ENCODE measurements at places on chromosomes 3 and 15.

DNA sequence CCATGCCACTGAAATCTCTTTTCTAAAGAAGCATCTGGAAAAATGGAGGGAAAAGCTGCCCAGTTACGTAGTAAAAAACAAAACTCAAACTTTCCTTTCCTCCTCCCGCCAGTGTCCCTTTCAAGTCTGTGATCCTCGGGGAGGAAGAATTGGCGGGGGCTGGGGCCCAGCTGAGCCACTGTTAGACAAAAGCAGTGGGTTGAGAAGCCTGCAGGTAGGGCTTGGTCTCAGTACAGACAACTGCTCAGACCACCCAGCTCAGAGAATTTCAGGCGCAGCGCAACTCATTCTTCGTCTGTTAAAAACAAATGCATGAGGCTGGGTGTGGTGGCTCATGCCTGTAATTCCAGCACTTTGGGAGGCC, 117.1 kb downstream of the MYLK start:
- DNase-seq: no peak

DNA sequence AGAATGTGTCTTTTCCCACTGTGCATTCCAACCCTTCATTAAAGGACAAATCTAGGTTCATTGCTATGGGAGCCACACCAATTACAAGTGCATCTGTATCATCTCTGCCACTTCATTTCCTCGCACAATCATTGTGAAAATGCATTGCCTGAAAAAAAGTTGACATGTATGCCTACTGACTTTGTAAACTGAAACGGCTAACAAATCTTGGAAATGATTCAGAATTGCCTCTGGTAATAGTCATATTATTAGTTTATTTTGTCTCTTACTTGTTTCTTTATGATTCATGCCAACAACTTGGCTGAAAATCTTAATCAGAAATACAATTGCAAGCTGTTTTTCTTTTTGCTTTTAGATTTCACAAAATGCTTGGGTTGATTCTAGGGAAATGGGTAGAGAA, 497.1 kb downstream of the ZIC1 start:
- DNase-seq: no peak

GRCh38 chr15:81723701-81724100, 322.1 kb downstream of the MEX3B start:
- no peak for DNase-seq

DNA sequence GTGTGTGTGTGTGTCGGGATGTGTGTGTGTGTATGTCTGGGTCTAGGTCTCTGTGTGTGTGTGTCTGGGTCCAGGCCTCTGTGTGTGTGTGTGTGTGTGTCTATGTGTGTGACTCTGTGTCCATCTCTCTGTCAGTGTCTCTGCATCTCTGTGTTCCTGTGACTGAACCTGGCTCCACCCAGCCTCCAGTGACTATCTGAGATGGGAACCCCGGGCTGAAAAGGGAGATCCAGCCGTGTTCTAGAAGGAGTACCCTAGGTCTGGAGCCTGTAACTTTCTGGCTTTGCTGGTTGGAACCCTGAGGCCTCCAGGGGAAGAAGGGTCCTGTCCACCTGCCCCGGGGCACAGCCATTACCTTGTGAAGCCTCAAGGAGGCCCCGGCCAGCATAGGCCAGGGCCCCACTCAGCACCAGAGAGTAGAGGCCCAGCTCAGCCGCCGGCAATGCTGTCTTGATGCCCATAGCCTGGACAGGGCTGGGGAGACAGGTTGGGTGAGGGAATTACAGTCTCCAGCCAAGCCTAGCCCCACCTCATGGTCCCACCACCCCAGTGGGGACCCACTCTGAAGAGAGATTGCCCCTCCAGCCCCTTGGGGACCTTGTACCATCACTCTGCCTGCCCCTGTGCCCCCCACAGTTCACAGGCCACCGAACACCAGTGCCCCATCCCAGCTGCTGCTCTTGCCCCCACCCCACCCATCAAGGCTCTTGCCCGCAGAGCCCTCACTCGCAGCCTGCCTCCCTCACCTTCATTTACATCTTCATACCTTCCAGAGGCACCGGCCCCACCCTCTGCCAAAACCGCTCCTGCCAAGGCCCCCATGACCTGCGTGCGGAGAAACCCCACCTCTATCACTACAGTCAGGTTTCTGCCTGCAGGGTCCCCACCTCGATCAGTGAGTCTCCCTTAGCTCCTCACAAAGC, 2.0 kb downstream of the HHATL start:
- DNase-seq: no peak

DNA sequence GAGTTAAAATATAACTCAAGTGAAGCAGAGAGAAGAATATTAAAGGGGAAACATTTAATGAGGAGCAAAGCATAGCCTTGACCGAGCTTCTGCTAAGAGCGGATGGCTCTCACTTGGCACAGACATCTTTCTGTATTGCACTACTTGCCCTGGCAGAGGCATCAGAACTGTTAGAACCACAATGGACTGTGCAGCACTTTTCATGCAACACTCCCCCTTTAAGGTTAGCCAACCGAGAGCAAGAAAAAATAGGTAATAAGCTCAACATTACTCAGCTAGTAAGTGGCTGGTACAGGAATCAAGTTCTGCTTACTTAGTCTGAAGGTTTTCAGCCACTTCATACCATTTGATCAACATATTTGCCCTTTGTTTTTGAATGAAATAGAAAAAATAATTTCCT, 33.7 kb downstream of the CRTC3 start:
- no peak for DNase-seq

DNA sequence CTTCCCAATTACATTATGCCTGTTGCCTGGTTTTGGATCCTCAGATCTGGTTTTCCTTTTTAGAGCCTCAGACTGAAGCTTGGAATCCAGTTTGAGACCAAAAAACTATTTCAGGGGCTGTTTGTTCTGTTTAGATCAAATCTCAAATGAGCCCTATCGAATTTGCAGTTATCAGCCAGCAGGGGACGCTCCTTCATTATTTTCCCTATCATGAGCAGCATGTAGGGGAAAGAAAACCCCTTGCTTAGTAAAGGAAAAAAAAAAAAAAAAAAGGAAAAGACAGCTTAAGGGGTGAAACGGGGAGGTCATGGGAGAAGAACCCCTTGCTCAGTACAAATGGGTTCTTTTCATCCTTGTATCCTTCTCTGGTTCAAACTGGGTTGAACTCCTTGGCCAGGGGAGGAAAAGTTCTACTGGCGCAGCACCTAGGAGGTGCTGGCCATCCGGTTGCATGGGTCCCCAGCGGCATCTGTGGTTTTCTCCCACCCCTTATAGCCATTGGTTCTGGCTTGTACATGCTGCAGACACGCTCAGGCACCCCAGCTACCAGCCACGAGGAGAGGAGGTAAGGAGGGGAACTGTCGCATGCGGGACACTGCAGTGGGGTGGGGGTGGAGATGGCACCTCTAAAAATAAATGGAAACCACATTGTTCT, 1375.1 kb upstream of the ALCAM start:
- no peak for DNase-seq

DNA sequence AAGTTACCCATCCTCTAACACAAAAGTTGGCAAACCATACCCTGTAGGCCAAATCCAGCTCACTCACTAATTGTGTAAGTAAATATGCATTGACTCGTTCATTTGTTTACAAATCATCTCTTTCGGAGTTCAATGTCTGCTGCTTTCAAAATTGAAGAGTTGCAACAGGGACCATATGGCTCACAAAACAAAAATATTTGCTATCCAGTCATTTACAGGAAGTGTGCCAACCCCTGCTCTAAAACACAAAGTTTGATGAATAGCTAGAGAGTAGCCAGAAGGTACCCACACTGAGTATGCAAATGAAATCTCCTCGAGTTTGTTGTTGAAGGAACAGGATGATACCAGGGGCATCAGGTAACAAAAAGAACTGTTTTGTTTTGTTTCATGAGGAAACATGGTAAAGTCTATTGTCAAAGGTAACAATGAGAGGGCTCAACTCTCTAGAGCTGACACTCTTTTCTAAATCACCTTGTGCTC, 236.2 kb upstream of the THBS1 start:
- DNase-seq: no peak

DNA sequence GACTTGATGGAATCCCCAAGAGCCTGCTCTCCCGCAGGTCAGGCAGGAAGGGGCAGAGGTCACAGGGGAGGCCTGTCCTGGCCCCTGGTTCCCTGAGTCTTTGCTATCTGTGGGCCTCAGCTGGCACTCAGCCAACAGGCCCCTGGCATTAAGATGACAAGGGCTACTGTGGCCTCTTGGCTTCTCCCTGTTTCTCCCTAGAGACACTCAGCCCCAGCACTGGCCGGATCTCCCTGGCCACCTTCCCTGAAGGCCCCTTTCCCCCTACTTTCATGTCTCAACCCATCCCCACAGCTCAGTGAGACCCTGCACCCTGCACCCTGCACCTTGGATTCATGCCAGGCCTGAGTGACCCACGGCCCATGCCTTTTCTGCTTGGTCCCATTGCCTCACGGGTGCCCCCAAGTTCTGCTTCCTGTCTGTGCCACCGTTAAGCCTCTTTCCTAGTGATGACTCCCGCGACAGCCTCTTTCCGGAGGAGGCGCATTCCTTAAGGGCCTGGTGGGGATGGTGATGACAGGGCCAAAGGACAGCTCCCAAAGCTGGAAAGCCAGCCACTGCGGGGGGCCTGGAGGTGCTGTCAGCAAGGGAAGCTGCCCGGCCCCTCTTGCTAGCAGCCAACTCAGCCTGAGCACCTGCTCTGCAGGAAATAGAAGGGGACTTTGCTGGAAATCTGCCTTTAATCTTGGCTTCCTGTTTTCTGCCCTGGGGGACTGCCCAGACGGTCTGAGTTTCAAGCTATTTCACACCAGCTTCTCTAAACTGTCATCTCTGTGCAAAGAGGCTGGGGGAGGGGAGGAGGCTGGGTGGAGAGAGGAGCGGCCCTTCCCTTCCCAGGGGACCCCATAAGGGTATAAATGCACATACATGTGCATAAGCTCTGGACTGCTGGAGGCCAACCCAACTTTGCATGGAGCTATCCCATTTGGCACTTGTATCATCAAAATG, 4.8 kb upstream of the CSK start:
- DNase-seq: no peak

GRCh38 chr3:49841806-49842205, 14.6 kb downstream of the TRAIP start:
- no peak for DNase-seq

DNA sequence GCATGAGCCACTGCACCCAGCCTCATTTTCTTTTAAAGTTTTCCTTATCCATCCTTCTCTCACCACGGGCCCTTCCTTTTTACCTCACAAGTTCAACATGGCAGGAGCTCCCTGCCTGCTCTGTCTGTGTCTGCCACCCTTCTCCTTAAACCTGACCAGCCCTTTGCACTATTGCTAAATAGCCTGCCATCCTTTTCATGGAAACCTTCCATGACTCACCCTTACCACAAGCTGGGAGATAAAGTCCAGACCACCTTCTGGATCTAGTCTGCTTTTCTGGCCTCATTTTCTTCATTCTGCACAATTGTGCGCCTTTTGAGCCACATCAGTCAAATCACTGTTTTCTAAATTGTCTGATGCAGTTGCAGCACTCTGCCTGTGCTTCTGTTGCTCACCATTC, 8.9 kb downstream of the PARP14 start:
- no peak for DNase-seq

GRCh38 chr15:101444807-101445508, 44.5 kb downstream of the PCSK6 start:
- no peak for DNase-seq

GRCh38 chr15:42315521-42315920, 42.3 kb upstream of the TMEM87A start:
- DNase-seq: no peak

DNA sequence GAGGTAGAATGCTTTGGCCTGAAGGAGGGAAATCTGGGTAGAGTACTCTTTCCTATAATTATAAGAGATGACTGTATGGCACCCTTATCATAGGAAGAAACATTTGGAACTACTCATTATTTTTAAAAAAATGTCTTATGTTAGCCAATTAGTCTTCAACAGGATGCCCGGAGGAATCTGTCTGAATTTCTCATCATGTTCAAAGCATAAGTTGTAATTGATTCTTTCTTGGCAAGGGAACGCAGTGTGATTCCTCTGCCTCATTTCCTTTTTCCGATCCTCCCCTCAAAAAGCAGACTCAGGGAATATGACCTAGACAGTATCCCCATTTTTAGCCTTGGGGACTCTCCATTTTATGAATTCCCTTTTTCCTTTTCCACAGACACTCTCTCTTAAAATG, 165.1 kb downstream of the IL5RA start:
- no peak for DNase-seq

GRCh38 chr15:71458089-71458660, 342.9 kb downstream of the THSD4 start:
- no peak for DNase-seq

- no peak for DNase-seq
These were observed 112.7 kb upstream of the C3orf80 start for GRCh38 chr3:160112481-160112880.

GRCh38 chr15:34988027-34988902, at the start of gene ZNF770:
TSS of gene ZNF770 (minus strand) at chr15:34988287. CDS start at chr15:34983434, 4,853 bp downstream.
- no peak for DNase-seq

DNA sequence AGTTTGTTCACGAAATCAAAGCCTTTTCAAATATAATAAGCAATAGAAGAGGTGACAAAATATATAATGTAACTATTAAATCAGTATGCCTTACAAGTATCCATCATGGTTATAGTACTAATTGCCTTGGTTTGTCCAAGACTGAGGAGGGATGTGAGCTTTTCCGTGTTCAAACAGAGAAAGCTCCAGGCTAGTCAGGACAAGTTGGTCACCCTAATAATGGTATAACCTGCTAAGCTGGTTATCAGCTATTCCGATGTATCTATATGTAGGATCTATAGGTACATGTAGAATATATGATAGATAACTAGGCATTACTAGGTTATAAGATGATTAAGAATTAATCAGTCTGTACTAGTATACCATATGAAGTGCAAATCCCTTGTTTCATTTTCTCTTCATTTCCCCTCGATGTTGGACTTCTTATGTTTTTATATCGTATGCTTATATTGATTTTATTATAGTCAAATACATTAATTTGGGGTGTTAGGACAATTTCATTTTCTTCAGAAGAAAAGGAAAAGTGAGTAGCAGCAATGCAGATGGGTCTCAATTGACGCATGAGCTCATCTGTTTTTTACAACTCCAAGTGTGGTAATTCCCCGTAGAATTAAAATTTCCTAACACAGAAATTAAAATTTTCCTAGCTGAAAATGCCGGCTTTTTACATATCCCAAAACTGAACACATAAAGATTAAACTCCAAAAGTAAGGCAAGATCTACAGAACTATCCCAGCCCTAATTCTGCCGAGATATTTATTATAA, 419.1 kb downstream of the TIGIT start:
- DNase-seq: no peak

GRCh38 chr15:39623529-39623931, 42.7 kb downstream of the THBS1 start:
- DNase-seq: no peak

GRCh38 chr15:38886315-38887163, 321.9 kb upstream of the RASGRP1 start:
- no peak for DNase-seq

GRCh38 chr15:71659730-71660067, 150.7 kb upstream of the NR2E3 start:
- DNase-seq: no peak

GRCh38 chr3:157081626-157082210, 78.2 kb downstream of the CCNL1 start:
- peak; percentile 95 for DNase-seq

- no peak for DNase-seq
These were observed 260.5 kb upstream of the RORA start for GRCh38 chr15:61489571-61489970.
